Glutamatergic neuron (in vitro differentiated cells): ENCODE measurements at places on chromosomes 1 and 21. TPM values are rescaled to one million over a fixed set of nuclear protein-coding genes. Genes with fewer than 3 reads are reported as not detected.

The TADA1 gene
- 15.9 TPM for total RNA-seq

The LRRC53 gene
- 0.42 TPM for total RNA-seq

The WDTC1 gene
- 49.4 TPM for total RNA-seq

The PHC2 gene
- total RNA-seq = 287 TPM

The CRABP2 gene
- total RNA-seq = 2.4 TPM

The SPRR4 gene
- not detected for total RNA-seq

The CHIA gene
- total RNA-seq = not detected

The SFN gene
- total RNA-seq = 0.42 TPM

The SLC22A15 gene
- total RNA-seq = 49.4 TPM

The HES4 gene
- 218 TPM for total RNA-seq

The GPR25 gene
- total RNA-seq = not detected

The PRKAA2 gene
- 1.3 TPM for total RNA-seq

The HPCAL4 gene
- not detected for total RNA-seq

The RGS13 gene
- total RNA-seq = not detected

The FAM151A gene
- not detected for total RNA-seq

The PTPN14 gene
- 1.7 TPM for total RNA-seq

The FABP3 gene
- 148 TPM for total RNA-seq

The ZNF695 gene
- 7.9 TPM for total RNA-seq

The CELA2A gene
- not detected for total RNA-seq

The ADCY10 gene
- 0.07 TPM for total RNA-seq

The TFF3 gene
- not detected for total RNA-seq

The TTLL10 gene
- not detected for total RNA-seq

The TDRD10 gene
- total RNA-seq = not detected

The CXADR gene
- total RNA-seq = 54.9 TPM

The WDR4 gene
- 15.7 TPM for total RNA-seq

The RAB7B gene
- total RNA-seq = not detected

The LRRC71 gene
- not detected for total RNA-seq

The LCE2C gene
- total RNA-seq = not detected

The MAN1A2 gene
- 31.8 TPM for total RNA-seq

The DFFB gene
- 16.4 TPM for total RNA-seq

The ASCL5 gene
- not detected for total RNA-seq

The DUSP23 gene
- total RNA-seq = 11.6 TPM

The CA6 gene
- total RNA-seq = not detected

The C1orf105 gene
- not detected for total RNA-seq

The HIVEP3 gene
- total RNA-seq = 15.1 TPM

The ADORA1 gene
- 1.2 TPM for total RNA-seq

The F13B gene
- not detected for total RNA-seq

The IGSF3 gene
- total RNA-seq = 110 TPM
